ENCODE measurements at places on chromosomes 2 and 18.

GRCh38 chr2:142041105-142041504 lies 89.7 kb downstream of the LRP1B start:
- DNase-seq, result no peak

- no peak for DNase-seq
These were observed 185.1 kb downstream of the TCF4 start for GRCh38 chr18:55402731-55403405.

- DNase-seq, result peak; percentile 56
These were observed at the start of gene MTCL1 for GRCh38 chr18:8705238-8705960. MTCL1 (plus strand) TSS chr18:8705556; CDS start chr18:8705661, 105 bp downstream.

- no peak for DNase-seq
These were observed 46.9 kb upstream of the STRN start for GRCh38 chr2:37013315-37013641.

DNA sequence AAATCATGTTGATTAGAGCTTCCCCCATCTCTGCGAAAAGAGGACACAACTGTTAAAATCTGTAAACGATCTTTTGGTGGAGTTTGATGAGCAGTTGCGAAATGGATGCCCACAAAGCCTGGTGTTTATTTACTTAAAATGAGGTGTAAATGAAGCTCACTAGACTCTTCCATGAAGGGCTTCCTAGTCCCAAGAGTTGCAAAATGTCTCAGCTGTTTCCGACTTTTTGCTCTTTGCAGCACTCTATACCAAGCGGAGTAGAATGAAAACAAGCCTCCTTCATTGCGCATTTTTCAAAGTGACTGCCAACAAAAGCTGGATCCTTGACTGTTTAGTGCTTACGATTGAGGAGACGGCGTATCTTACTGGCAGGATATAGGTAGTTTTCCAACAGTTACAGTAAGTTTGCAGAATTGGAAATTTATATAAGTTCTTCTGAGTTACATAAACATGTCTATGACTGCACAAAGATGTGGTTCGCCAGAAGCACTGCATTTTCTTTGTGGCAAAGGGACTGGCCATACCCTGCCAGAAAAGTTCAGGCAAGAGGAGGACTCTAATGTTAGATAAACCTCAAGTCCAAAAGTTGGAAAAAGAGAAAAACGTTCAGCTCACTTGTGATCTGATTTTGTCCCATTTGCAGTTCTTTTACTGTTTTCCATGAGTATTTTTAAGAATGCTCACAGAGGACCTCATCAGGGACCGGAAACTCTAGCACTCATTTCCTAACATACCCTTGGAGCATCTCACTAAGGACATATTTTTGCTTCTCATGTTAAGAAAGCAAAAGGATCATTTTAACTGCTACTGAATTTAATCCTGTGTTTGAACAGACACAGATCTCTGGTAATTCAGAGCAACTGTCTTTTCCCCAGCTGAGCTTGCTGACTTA lies 42.7 kb downstream of the COLEC12 start:
- DNase-seq, result no peak

GRCh38 chr2:74618410-74619083 lies 29.6 kb downstream of the M1AP start:
- DNase-seq, result no peak

- DNase-seq, result no peak
These were observed 1223.1 kb upstream of the ZEB2 start for GRCh38 chr2:145743011-145743410.

DNA sequence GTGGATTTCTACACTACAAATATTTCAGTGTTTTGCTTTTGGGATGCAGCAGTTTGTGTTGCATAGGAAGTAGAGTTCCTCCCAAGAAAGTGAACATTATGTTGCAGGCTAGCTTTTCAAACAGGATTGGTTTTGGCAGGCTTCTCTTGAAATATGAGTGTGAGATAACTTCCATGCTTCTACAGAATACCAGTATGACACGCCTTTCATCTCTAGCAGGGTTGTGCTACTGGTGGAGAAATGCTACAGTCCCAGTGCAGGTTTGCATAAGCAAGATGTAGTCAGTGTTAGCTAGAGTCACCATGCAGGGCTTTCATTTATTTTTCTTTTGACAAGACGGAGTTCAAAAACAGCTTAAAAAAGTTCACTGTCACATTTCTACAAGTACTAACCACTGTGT lies 17.1 kb upstream of the CAVIN2 start:
- no peak for DNase-seq

- DNase-seq, result no peak
These were observed 313.0 kb downstream of the CDH2 start for GRCh38 chr18:27863780-27864430.

DNA sequence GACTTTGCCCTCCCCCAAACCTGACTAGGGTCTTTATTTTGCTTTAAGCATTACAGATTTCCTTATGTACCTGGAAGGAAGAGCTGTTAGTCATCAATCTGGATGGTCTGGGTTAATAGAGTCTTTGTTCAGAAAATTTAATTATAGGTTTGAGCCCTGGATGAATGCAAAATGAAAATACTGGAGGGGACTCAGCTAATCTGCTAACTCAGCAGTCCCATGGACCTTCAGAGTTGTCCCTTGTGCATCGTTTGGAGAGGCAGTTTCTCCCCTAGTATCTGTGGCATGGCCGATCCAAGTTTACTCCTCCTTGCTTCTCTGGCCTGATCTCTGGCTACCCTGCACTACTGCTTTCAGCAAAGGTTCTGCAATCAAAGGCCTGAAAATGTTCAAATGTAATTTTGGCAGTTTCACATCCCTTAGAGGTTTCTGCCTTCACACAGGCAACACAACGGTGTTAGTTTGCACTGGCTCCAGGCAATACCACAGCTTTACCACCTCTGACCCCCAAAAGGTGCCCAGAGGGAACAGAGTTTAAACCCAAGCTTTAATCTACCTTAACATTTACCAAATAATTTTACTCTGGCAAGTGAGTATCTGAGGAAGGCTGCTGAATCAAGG lies 134.3 kb downstream of the THADA start:
- DNase-seq, result no peak

GRCh38 chr2:14569294-14569693 lies 63.2 kb upstream of the LRATD1 start:
- DNase-seq, result no peak

GRCh38 chr2:172427990-172428831 lies 825 bp downstream of the ITGA6 start:
- no peak for DNase-seq

DNA sequence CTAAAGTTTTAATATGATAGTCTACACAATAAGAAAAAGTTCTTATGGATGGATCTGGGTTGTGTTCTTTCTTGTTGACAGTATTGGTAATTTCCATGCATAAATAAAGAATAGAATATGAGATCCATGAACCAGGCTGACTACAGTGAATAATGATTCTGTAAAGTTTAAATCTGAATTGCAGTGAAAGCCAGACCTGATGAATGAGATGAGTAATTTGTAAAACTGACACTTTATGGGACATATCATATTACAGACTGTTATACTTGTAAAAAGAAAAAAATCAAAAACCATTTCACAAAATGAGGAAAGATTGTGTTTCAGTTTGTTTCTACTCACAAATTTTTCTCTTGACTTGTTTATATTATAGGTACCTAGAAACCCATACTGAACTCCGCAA lies 164.9 kb upstream of the SCN7A start:
- no peak for DNase-seq

GRCh38 chr2:98412751-98413458 lies 31.8 kb upstream of the INPP4A start:
- peak; percentile 11 for DNase-seq

GRCh38 chr2:218032336-218033171 lies 29.8 kb upstream of the TNS1 start:
- DNase-seq, result no peak
